GF-D8 (cell line): ENCODE measurements at places on chromosomes 3 and 15.

DNA sequence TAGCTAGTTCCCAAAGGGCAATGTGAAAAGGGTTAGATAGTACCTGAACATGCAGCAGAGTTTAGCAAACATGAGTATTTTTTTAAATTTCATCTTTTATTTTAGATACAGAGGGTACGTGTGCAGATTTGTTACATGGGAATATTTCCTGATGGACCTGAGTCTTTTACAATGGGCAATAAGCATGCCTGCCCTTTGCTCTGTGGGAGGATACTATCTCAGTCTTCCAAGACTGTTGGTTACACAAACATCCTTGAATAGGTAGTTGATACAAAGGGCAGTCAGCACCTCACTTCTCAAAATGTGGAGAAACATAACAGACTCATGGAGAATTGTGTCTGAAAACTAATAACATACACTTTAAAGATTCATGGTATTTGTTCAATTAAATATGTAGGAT is 103.3 kb downstream of the GOLIM4 start:
- DNase-seq = no peak

GRCh38 chr3:10213156-10213792 is 35.0 kb upstream of the TATDN2 start:
- DNase-seq = no peak

DNA sequence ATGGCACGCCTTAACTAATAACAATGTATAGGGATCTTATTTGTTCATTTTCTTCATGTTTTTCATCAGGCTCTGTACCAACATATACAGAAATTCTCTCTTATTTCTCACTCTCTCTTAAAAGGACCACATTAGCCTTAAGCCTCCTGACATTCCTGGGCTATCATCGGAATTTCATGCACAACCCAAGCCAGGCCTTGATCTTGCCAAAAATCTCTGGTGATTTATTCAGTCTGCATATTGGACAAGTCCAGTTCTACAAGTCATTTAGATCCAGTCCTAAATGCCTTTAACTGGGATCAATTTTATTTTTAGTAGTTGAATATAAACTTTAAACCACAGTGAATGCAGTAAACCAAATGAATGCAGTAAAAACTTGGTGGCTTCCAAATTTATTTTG is 385.4 kb downstream of the MECOM start:
- no peak for DNase-seq

GRCh38 chr3:9901967-9902366 is 681 bp upstream of the IL17RE start:
- no peak for DNase-seq

GRCh38 chr3:134864636-134865035 is 69.6 kb downstream of the EPHB1 start:
- DNase-seq = no peak

GRCh38 chr3:61701011-61701410 is 139.6 kb downstream of the PTPRG start:
- DNase-seq = no peak

DNA sequence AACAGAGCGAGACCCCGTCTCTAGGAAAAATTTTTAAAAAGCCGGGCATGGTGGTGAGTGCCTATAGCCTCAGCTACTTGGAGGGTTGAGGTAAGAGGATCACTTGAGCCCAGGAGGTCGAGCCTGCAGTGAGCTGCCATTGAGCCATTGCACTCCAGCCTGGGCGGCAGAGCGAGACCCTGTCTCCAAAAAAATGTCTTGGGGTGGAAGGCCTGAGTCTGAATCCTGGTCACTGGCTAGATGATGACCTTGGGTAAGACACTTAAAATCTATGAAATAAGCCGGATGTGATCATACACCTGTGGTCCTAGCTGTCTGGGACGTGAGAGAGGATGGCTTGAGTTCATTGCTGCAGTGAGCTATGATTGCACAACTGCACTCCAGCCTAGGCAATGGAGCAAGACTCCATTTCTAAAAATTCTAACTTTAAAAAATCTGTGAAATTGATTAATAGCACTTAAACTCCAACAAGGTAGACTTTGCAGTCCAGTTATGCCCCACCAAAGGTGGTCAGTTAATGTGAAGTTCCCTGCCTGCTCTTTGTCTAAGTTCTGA is 157.3 kb upstream of the UMPS start:
- no peak for DNase-seq

GRCh38 chr3:10777627-10778026 is 38.4 kb upstream of the SLC6A11 start:
- no peak for DNase-seq

- no peak for DNase-seq
These were observed at the start of gene ST8SIA2 for GRCh38 chr15:92393071-92393979. ST8SIA2 (plus strand) TSS chr15:92393881; CDS start chr15:92394065, 184 bp downstream.

DNA sequence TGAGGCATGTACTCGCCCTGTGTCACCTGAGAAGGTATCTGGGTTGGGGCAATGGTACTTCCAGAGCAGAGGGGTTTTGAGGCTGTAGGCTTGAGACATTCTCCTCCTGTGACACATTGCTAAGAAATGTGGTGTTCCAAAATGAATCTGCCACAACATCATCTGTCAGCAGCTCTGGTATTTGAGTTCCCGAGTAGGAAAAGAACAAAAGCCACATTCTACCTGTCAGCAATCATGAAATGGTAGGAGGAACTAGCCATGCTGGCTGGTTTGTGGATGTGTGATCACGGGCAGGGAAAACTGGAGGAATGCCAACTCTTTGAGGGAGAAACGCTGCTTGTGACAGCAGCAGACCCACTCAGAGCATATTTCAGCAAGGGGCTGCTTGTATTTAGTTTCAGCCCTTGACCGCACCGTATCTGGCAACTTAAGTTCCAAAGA is 579.4 kb upstream of the TBL1XR1 start:
- no peak for DNase-seq

GRCh38 chr15:71231758-71232157 is 116.5 kb downstream of the THSD4 start:
- DNase-seq = no peak

DNA sequence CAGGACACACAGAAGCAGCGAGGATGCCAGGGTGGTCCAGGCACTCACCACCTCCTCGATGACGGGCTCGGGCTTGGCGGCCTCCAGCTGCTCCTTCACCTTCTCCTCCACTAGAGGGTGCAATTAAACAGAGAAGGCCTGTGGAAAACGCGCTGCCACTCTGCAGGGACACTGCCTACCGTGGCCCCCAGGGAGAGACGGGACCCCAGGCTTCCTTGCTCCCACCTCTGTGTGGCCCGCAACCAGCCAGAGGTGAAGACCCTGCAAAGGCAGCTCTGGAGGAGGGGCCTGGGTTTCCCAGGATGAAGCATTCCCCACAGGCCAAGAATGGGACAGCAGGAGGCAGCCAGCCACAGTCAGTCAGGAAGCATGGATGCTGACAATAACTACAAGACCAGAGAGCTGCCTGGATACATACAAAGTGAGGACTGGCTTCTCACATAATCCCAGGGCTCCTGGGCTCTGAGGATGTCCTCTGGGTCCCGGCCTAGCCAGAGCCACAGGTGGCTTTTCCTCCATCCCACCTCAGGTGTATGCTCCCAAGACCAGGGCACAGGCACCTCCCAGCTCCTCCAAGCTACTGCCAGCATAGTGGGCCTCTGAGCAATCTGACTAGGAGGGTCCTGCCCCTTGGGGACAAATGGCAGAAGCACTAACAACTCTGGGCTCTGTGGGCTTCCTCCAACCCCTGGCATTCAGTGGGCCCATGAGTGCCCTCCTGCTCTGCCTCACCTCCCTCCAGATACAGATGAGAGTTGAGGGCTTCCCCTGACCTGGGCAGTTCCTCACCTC is 46.2 kb downstream of the PTH1R start:
- DNase-seq = no peak

DNA sequence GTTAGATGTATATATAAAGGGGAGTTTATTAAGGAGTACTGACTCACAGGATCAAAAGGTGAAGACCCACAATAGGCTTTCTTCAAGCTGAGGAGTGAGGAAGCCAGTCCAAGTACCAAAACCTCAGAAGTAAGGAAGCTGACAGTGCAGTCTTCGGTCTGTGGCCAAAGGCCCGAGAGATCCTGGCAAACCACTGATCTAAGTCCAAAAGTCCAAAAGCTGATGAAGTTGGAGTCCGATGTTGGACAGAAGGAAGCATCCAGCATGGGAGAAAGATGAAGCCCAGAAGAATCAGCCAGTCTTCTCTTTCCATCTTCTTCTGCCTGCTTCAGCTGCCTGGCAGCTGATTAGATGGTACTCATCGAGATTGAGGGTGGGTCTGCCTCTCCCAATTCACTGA is 107.5 kb downstream of the BCHE start:
- DNase-seq = no peak

- DNase-seq = no peak
These were observed 156.1 kb downstream of the SPATA16 start for GRCh38 chr3:172984914-172985313.

- no peak for DNase-seq
These were observed 73.4 kb downstream of the NUP210 start for GRCh38 chr3:13346481-13347389.

DNA sequence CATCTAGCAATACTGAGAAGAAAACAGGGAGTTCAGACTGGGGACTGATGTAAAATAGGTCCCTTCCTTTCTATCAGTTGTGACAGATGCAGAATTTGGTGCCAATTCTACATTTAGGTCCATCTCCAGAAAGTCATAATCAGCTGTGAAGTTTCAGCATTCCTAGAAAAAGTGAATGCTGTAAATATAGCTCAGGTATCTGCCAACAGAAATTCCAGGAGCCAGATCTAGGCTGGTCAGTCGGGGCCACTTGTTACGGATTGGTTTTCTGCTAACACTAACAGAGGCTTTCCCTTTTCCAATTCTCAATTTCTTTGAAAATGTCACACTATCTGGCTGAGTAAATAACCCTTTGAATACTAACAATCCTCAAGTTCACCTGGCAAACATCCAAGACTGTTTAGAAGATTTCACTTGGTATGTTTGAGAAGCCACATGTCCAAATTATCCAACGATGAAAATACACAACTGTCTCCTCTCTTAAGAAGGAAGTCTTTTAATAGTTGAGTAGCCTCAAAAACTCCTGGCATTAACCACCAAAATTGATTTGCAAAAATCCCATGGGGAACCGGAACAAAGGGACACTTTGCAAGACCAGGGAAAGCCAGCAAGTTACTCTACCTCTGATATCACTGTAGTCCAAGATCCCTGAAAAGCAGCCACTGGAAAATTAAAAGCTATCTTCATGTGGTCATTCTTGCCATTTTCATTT is 222.3 kb downstream of the ZMAT3 start:
- no peak for DNase-seq

GRCh38 chr3:77456906-77457305 is 417.0 kb downstream of the ROBO2 start:
- DNase-seq = no peak

DNA sequence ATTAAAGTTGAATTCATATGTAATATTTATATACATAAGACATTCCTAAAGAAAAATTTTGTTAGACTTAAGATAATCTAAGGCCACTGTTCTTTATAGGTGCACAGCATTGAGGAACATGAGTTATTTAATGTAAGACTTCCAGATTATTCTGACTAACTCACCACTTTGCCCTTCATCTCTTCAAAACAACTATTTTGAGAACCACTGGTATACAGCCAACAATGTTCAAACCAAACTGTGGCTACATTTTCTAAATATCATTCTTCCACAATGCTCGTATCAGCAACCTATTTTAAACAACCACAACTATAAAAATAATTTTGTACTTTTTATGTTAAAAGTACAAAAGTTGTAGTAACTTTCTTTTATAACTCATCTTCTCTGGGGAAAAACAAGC is 199.8 kb upstream of the ALCAM start:
- no peak for DNase-seq

DNA sequence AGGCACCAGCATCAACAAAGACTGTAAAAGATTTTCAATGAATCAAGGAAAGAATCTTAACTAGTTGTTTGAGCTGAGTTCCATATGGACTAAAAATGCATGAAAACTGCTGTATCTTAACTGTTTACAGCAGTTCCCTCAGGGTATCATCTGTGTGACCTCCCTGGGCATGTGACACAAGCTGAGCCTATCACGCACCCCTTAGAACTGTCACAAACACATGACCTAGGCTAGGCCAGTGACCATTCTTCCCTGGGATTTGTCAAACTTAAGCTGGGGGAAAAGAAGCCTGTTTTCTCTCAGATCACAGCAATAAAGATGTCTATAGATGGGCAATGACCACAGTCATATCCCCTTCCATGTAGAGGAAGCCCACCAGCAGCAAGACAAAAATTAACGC is 35.7 kb downstream of the IGF2BP2 start:
- no peak for DNase-seq

GRCh38 chr3:169760479-169760878 is 4.4 kb downstream of the TERC start:
- no peak for DNase-seq

DNA sequence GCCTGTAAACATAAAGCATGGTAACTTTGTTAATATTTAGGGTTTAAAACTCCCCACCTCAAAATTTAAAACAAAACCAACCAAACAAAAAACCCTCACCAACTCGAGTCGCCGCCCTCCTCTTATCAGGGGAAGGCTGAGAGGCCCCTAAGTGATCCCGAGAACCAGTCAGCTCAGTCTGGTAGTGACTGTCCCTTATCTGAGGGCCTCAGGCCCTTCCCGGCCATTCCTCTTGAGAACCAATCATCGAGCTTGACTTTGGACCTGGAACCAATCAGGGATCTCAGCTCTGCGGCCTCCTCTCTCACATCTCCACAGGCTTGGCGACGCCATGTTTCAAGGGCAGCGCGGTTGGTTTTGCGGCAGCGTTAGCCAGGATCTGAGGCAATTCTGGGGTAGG is at the start of gene TERB2:
Gene TERB2, plus strand, starts transcription at position 300 of the 400 bp plus-strand sequence. Its CDS starts 32 bp downstream, at position 332.
- DNase-seq = no peak
